ENCODE measurements at places on chromosomes 4 and X. TPM values are rescaled to one million over a fixed set of nuclear protein-coding genes. Genes with fewer than 3 reads are reported as not detected.

TCEAL9 gene
- 0.88 TPM for total RNA-seq

RAB33A gene
- total RNA-seq, result 8.0 TPM

DNA sequence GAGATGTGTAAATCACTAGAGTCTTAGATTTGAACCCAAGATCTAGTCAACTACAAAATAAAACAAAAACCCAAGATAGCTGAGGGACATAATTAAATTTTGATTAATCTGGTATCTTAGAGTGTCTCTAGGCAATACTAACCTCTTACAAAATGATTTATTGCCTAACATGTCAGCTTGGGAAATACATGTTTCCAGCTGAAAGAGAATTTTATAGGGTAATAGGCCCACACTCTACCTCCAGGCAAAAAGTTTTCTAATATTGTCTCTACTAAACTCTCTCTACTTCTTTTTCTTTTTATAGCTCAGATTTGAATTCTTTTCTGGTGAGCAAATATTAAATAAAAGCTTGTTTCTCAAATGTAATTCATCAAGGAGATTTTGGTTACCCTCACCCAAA is 263.2 kb downstream of the IL15 start:
- DNase-seq, result no peak
- no peaks in the 10 kb centered on the region for H3K36me3 ChIP-seq

GRCh38 chr4:24912252-24913118 is at the start of gene CCDC149:
CCDC149 (minus strand) TSS chr4:24913042; CDS start chr4:24912864, 178 bp downstream.
- no peak for DNase-seq
- peak within 1 kb of the TSS; percentile 26 for H3K4me3 ChIP-seq
- no peak within 1 kb of the TSS for H3K27ac ChIP-seq
- H3K4me1 ChIP-seq, result peaks cover 4% of the 10 kb centered on the region
- H3K27me3 ChIP-seq, result peaks cover 34% of the 10 kb centered on the region

- no peak overlapping the region for H3K27ac ChIP-seq
- DNase-seq, result no peak
- no peaks in the 10 kb centered on the region for H3K4me1 ChIP-seq
- H3K27me3 ChIP-seq, result no peaks in the 10 kb centered on the region
- no peaks in the 10 kb centered on the region for H3K36me3 ChIP-seq
Observed at GRCh38 chr4:155529272-155529671, 137.4 kb upstream of the GUCY1A1 start.

GRCh38 chr4:187606581-187606980 is 389.0 kb upstream of the ZFP42 start:
- no peaks in the 10 kb centered on the region for H3K4me1 ChIP-seq
- DNase-seq, result no peak
- no peaks in the 10 kb centered on the region for H3K27me3 ChIP-seq

GRCh38 chr4:6771229-6771671 is 11.3 kb upstream of the KIAA0232 start:
- peaks cover 7% of the 10 kb centered on the region for H3K27me3 ChIP-seq
- DNase-seq, result no peak
- H3K27ac ChIP-seq, result no peak overlapping the region
- no peak overlapping the region for H3K4me3 ChIP-seq

GRCh38 chrX:3195845-3196244 is 150.6 kb downstream of the MXRA5 start:
- no peak overlapping the region for H3K4me3 ChIP-seq
- no peak overlapping the region for H3K27ac ChIP-seq
- no peaks in the 10 kb centered on the region for H3K36me3 ChIP-seq
- no peak for DNase-seq

Data from activated B cell treated with CpG ODN at 0.5 μM for 24 hours (primary cell).